ENCODE measurements at places on chromosomes 13 and 19.

- DNase-seq = no peak
These were observed 794.7 kb downstream of the EFNB2 start for GRCh38 chr13:105740739-105741138.

GRCh38 chr13:20412691-20413355 is 112.8 kb downstream of the CRYL1 start:
- DNase-seq = peak; percentile 66

GRCh38 chr13:100458673-100459072 is 129.9 kb downstream of the GGACT start:
- no peak for DNase-seq

DNA sequence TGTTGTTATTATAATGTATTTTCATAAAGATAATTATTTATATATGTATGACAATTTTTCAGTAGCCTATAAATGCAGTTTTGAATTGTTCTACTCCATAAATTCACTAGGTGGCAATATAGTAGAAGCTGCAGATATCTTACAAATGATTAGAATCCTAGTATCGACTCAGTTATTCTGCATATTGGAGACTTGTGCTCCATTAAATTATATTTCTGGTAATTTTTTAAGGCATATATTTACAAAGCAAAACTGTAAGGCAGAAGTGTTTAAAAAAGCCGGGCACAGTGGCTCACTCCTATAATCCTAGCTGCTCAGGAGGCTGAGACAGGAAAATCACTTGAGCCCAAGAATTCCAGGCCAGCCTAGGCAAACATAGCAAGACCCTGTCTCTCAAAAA is 58.7 kb downstream of the DPY19L3 start:
- no peak for DNase-seq

GRCh38 chr19:55229145-55229788 is 704 bp upstream of the TMEM86B start:
- no peak for DNase-seq

DNA sequence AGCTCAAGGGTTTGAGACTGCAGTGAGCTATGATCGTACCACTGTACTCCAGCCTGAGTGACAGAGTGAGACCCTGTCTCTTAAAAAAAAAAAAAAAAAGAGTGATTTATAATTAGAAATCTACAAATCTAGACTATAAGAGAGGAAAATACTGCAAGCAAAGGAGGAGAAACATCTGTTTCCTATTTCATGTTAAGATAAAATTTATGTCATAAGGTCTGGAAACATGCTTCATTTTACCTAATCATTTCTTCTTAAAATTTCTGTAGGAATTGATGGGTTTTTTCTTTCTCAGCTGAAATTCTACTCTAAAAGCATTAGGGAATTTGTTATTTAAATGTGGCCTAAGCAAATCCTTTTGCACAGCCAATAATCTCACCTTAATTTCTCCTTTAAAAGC is 53.2 kb downstream of the C13orf42 start:
- no peak for DNase-seq

DNA sequence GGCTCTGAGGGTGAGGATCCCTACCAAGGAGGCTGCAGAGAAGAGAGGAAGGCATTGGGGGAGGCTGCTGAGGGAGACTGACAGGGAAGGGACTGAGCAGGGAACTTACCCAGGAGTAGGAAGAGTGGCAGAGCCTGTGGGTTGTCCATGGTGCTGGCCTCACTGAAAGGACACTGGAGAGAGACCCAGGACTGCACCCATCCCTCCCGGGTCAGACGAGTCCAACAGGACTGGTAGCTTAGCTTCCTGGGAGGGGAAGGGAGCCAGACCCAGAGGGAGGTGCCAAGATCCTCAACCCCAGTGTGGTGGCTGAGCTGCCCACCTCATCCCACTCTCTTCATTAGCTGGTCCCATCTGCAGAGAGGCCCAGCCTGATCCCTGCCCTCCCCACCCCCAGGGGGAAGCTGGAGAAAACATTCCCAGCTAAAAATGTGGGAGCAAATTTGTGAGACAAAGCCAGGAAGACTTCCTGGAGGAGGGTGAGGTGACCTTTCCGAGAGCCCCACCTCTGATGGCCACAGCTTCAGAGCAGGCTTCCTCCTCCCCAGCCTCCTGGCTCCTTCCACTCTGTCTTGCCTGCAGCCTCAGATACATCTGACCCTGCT is at the start of gene VSIG10L:
Gene VSIG10L, minus strand, starts transcription at position 164 of the 605 bp plus-strand sequence. Its CDS starts 15 bp downstream, at position 149.
- no peak for DNase-seq

GRCh38 chr19:4007836-4008539 is 452 bp downstream of the PIAS4 start:
- DNase-seq = no peak

- DNase-seq = no peak
These were observed 329.0 kb downstream of the ZNF536 start for GRCh38 chr19:30701178-30701577.

GRCh38 chr19:47018923-47019322 is 714 bp upstream of the NPAS1 start:
- DNase-seq = no peak

GRCh38 chr13:53920916-53921315 is 892.3 kb downstream of the OLFM4 start:
- no peak for DNase-seq

DNA sequence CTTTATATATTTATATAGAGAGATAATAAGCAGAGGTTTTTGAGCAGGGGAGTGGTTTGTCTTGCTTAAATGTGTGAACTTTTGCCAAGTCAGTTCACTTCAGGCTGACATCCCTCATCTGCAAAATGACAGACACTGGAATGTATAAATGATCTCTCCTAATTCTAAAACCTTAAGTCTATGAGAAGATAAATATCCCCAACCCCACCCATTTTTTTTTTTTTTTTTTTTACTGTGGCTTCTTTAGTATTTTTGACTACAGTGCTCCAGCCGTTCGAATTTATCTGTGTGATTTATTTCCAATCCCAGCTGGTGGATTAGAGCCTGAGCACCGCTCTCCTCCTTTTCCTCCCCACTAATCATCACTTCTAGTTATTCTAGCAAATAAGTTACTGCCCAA is 234.8 kb downstream of the DACH1 start:
- DNase-seq = no peak

- no peak for DNase-seq
These were observed 499.5 kb upstream of the GPC6 start for GRCh38 chr13:92727118-92727517.

- DNase-seq = peak; percentile 44
These were observed 5.8 kb upstream of the ONECUT3 start for GRCh38 chr19:1747285-1748114.

- DNase-seq = no peak
These were observed 2.5 kb upstream of the PDX1 start for GRCh38 chr13:27917121-27917947.

DNA sequence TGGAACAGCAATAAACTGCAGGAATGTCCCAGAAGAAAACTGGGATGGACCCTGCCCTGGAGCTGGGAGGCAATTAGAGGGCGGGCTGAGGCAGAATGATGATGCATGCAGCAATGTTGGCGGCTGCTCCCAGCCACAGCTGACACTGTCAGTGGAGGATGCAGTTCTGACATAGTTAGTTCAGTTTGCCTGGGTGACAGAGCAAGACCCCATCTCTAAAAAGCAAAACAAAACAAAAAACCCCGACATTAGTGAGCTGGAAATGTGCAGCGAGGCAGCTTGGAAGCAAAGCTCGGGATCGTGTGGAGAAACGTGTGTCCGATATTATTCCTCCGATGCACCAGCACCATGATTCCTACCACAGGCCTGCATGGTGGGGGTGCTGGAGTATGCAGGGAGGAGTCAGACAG is 110.1 kb upstream of the UQCRFS1 start:
- no peak for DNase-seq

Measured in NT2/D1 (cell line).